ENCODE measurements at places on chromosomes 3 and 15.
A peak's percentile ranks its signal among the peaks of the same experiment; 100 is the strongest.

DNA sequence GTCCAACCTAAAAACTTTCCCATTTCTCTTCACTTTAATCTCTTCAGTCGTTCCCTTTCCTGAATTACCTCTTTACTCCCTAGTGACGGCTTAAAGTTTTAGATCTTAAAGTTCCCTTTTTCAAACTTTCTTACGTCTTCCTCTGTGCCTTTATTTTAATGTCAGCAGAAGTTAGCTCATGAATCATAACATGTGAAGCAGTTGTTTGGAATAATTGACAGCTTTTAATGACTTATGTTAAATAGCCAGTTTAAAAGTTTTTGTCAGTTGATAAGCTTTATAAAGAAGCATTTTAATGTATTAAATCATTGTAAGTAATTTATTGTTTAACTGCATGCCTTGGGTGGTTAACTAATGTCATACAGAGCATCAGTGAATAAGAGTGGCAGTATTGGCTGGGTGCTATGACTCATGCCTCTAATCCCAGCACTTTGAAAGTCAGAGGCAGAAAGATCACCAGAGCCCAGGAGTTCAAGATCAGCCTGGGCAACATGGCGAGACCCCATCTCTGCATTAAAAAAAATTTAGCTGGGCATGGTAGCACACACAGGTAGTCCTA is 33.9 kb downstream of the PIK3CA start:
- DNase-seq = no peak

DNA sequence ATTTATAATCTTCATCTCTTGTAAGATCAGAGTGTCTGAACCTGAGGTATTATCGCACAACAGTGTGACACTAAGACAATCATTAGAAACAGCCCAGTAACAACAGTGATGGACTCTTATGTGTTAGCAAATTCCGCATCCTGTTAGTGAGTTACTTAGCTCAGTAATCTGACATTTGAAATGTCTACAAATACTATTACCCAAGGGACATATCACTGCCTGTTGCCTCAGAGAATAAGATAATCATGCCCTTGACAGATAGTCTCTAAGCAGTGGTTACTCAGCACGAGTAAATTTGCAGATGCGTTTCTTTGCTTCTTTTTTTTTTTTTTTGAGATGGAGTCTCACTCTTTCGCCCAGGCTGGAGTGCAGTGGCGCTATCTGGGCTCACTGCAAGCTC is 13.4 kb upstream of the RTP1 start:
- no peak for DNase-seq

DNA sequence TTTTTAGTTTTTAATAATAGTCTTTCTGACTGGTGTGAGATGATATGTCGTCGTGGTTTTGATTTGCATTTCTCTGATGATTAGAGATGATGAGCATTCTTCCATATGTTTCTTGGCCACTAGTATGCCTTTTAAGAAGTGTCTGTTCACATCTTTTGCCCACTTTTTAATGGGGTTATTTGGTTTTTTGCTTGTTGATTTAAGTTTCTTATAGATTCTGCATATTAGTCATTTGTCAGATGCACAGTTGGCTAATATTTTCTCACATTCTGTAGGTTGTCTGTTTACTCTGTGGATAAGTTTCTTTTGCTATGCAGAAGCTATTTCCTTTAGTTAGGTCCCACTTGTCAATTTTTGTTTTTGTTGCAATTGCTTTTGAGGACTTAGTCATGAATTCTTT is 185.4 kb downstream of the SUCNR1 start:
- DNase-seq = no peak

GRCh38 chr3:63959146-63959545 is 47.0 kb upstream of the SCAANT1 start:
- no peak for DNase-seq

DNA sequence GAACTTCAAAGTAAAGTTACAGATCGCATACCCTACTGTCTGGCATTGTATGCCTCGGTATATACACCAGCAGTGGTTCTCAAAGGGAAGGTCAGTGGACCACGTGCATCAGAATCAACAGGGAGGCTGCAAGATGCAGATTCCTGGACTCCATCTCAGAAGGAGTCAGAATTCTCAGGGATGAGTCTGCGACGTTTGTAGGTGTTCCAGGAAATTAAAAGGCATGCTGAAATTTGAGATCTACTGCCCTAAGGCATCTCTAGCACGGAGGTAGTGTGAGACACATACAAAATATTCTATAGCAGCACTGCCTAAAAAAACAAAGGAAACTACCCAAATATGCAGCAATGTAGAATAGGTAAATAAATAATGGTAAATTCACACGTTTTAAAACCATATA is 136.8 kb upstream of the BNIP2 start:
- DNase-seq = no peak

DNA sequence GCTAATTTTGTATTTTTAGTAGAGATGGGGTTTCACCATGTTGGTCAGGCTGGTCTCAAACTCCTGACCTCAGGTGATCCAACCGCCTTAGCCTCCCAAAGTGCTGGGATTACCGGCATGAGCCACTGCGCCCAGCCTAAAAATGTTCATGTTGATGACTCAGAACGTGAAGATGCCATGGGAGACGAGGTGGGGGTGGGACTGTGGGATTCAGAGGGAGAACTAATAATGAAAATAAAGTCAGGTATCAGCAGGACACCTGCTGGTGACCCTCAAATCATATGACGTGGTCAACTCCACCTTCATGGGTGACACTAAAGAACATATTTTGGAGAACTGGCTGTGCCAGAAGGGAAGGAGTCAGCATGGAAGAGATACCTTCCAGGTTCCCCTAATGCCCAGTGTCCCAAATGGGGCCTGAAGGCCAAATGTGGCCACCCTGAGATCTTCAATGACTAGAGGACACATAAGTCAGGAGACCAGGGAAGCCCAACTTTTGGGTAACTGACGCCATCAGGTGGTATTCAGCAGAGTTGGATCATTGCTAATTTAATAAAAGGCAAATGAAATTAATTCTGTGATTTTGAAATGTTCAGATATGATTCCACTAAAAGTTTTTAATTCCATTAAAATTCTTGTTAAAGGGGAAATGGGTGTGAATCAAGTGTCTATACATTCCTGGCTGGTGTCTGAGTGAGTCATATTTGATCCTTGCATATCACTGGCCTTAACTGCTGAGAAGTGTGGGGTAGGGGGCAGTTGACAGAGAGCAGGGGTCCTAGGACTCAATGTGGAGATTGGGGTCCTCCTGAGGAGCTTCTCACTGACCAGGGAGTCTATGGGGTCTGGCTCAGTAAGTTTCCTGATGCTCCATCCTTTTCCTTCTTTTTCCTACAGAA is 88.6 kb upstream of the GSK3B start:
- no peak for DNase-seq

DNA sequence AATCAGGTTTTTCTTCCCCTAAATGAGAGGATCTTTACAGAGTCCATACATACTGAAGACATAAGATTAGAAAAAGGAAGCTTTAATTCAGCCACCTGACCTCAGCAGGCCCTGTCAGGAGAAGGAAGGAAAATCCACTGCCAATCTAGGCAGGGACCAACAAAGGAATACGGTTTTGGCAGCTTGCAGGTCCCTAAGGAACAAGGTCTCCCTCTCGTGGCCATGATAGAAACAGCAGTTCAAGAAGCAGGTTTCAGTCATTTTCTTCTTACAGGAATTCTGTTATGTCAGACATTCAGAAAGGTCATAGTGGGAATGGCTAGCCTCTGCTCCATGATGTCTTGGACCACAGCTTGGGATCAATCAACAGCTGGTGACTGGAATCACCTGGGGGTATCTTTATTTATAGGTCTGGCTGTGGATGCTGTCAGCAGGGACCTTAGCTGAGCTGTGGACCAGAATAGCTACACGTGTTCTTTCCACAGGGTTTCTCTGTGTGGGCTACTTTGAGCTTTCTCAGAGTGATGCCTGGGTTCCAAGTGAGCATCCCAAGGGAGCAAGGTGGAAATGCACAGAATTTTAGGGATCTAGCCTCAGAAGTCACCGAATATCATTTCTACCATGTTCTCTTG is 9.4 kb upstream of the CMSS1 start:
- DNase-seq = no peak

GRCh38 chr3:2968475-2968874 is 141.7 kb downstream of the IL5RA start:
- no peak for DNase-seq

GRCh38 chr3:143970773-143971358 is 757 bp upstream of the DIPK2A start:
- DNase-seq = peak; percentile 82

- DNase-seq = no peak
These were observed 241.7 kb downstream of the ATP8B4 start for GRCh38 chr15:49877117-49877872.

GRCh38 chr3:100096866-100097265 is 17.4 kb downstream of the FILIP1L start:
- no peak for DNase-seq

DNA sequence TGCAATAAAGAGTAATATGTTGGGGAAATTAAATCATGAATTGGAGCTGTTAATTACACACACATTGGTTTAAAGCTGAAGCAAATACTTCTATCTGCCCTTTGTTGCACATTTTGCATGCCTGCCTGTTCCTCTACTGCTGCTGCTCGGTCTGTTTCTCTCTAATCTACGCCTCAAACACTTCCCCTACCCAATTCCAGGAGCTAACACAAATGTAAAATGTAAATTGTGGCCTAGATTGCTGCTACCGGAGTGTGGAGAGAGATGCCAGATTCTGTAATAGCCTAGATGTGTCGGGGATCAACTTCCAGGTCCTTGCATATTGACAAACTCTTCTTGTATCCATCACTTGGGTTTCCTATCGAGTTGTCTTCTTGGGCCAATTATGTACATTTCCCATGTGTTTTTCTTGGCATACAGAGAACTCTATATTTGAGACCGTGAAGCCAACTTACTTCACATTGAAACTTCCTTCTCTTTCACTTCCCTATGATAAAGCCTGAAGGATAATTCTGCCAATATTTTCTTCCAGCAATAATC is 450.4 kb upstream of the NR2F2 start:
- no peak for DNase-seq

GRCh38 chr15:45441686-45442085 is 63.3 kb upstream of the GATM start:
- no peak for DNase-seq

GRCh38 chr15:100033140-100033857 is 300.1 kb upstream of the LYSMD4 start:
- no peak for DNase-seq

DNA sequence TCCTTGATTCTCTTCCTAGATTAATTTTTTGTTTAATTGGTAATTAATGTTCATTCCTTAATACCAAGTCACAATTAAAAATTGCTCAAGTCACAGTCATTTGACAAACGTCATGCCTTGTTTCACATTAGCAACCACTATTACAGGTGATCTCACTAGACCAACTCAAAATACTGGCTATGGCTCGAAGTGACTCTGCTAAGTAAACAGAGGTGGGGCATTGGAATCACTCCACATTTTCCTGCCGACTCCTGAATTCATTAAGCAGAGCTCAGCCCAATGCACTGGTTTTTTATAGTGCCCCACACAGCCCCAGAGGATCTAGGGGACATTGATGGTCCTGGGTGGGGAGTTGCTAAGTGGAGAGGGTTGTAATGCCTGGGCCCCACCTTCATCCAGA is 201.2 kb upstream of the NSMCE3 start:
- no peak for DNase-seq

- no peak for DNase-seq
These were observed 512.5 kb downstream of the ROBO1 start for GRCh38 chr3:79255292-79255691.

- no peak for DNase-seq
These were observed 60.4 kb downstream of the SPSB4 start for GRCh38 chr3:141111364-141112155.

DNA sequence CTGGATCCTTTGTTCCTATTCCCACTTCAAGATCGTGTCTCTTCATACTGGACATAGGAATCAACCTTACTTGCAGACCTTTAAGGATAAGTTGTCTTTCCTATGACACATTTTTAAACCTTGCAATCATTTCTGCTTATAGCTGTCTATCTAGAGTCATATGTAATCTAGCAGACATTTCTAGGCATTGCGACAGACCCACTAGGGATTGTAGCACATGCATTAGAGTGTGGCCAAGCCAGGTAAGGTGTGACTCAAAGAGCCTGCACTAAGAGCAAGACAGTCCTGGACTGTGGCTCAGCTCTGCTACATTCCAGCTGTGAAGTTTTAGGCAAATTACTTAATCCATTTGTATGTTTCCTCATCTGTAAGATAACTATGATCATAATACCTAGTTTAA is 38.8 kb upstream of the BFSP2 start:
- no peak for DNase-seq

GRCh38 chr15:89972085-89972484 is 29.0 kb upstream of the ZNF710 start:
- no peak for DNase-seq

DNA sequence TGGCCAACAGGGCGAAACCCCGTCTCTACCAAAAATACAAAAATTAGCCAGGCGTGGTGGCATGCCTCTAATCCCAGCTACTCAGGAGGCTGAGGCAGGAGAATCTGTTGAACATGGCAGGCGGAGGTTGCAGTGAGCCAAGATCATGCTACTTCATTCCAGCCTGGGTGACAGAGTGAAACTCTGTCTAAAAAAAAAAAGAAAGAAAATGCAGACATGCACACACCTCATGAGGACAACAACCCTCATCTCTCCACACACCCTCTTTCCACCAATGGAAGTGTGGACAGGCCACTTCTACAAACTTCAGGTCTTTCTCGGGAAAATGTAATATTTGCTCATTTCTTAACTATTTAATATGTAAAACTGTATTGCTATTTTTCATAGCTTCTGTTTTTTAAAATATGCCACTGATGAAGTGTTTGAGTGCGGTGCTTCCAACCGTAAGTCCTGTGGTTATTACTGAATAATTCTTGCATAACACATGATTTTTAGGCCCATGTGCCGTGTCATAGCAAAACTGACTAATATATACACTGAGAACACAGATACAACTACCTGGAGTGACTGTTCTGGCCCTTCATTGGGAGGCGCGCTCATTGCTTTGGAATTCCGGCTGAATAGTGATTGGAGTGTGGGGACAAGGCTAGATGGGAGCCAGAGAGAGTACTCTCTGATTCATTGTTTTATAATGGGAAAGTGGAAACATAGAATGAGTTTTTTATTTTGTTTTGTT is 23.1 kb downstream of the LRRC31 start:
- DNase-seq = no peak

DNA sequence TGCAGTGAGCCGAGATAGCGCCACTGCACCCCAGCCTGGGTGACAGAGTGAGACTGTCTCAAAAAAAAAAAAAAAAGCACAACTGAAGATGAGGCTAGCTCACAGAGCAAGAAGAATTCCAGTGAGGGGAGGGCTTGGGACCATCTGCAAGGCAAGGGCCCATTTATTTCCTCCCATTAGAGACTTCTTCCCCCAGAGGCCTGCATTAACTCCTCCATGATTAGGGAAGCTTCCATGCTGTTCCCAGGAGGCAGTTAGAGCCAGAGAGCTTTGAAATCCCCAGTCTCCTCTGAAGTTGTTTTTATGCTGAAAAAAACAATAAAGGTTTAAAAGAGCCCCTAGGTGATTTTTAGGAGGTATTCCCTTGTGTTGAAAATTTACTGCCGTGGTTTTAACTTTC is 54.3 kb upstream of the ADCY5 start:
- DNase-seq = no peak

DNA sequence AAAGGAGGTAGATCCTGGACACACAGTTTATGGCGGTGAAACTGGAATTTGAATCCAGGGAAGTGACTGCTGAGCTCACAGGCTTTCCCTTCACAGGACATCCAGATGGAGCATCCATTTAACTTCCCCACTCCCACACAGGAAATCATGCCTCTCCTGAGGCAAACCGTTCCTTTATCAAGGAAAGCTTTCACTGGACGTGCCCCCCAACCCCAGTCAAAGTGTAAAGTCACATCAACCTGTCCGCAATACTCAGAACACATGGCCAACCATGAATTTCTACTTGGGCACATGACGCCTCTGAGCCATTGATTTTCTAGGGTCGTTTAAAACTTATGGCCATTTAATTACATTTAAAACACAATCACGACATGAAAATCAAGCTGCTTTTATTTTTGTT is 2.9 kb downstream of the PCOLCE2 start:
- DNase-seq = no peak
